AG04450 (cell line): ENCODE measurements at places on chromosomes 1 and 21.
A peak's percentile ranks its signal among the peaks of the same experiment; 100 is the strongest.

GRCh38 chr21:31455506-31455905 is 111.4 kb upstream of the TIAM1 start:
- no peak for DNase-seq

DNA sequence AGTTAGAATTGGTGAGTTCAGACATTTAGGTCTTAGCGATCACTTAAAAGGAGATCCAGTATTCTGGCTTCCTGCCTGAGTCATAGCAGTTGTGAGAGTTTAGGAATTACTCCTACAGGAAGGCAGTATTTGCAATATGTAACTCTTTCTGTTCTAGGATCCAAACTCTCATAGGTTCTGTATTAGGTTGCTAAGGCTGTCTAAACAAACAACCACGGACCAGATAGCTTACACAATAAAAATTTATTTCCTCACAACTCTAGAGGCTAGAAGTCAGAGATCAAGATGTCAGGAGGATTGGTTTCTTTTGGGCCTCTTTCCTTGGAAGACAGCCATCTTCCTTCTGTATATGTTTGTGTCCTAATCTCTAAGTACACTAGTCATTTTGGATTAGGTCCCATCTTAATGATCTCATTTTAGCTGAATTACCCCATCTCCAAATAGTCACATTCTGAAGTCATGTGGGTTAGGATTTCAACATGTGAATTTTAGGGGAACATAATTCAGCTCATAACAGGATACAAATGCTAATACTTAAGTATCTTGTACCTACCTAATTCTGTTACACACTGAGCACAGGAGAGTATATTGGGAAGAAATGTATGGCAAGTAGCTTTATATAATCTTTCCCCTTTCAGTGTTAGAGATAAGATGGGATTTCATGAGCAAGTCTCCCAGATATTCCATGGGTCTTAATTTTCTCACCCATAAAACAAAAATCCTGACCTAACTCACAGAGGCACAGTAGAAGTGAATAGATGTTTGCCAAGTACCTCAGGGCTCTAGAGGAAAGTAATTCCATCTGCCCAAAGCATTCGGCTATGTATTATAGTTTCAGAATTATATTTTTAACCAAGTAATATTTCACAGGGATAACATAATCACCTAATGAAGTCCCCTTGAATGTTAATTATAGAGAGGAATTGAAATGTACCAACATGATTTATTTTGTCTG is 144.4 kb downstream of the PTBP2 start:
- peak; percentile 99 for DNase-seq

DNA sequence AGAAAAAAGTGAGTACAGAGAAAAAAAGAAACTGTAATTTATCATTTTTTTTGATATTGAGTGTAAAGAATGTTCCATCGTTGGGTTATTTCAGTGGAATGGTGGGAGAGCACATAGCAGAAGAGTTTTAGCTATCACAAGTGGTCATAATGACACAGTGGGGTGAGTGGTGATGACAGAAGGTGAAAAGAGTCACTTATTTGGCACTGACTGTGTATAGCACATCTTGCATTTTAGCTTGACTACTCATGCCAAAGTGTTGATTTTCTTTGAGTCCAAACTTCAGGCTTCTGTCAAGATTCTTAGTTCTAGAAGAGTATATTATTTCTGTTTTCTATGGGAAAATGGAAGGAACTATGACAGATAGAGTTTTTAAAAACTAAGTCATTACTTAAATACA is 261.2 kb downstream of the GRIK1 start:
- no peak for DNase-seq

DNA sequence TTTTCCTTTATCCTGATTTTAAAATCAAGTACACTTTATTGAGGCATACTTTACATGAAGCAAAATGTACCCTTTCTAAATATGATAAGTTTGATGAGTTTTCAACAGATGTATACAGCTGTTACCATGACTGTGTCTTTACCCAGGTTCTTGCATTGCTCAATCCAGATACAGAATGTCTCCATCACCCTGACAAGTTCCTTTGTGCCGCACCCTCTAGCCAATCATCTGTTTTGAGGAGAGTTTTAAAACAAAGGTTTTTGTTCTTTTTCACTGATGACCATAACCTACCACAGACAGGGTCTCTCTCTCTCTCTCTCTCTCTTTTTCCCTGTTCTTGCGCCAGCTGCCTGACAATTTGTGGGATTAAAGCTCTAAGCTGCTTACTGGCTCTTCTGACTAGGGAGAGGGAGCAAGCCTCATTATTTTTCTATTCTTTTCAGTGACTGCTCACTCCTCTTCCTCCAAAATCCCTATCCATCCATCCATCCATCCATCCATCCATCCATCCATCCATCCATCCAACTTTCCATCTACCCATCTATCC is 1.2 kb upstream of the KCNE1 start:
- no peak for DNase-seq

GRCh38 chr1:5098981-5099385 is 444.6 kb downstream of the AJAP1 start:
- no peak for DNase-seq

DNA sequence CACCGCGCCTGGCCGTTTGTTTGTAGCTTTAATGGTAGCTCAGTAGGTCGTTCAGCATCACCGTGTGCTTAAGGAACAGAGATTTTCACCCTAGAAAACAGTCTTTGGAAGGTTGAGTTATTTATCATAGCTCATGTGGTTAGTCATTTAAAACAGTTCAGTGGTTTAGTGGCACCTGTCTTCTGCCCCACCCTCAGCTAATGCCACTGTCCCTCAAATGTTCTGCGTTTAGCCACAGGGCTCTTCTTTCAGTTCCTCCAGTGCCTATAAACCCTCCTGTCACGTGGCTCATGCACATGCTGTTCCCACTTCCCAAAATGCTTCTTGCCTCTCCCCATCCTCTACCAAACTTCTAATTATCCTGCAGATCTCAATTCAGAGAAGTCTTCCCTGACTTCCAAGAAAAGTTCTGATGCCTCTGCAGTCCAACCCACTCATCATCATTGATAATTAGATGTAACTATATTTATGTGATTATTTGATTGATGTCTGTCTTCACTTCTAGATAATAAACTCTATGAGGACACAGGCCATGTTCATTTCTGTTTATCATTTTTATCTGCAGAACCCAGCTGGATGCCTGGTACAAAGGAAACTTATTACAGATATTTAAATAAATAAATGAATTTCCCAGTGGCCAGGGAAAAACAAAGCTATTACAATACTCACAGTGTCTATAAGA is 14.4 kb upstream of the DIPK1A start:
- DNase-seq = no peak

DNA sequence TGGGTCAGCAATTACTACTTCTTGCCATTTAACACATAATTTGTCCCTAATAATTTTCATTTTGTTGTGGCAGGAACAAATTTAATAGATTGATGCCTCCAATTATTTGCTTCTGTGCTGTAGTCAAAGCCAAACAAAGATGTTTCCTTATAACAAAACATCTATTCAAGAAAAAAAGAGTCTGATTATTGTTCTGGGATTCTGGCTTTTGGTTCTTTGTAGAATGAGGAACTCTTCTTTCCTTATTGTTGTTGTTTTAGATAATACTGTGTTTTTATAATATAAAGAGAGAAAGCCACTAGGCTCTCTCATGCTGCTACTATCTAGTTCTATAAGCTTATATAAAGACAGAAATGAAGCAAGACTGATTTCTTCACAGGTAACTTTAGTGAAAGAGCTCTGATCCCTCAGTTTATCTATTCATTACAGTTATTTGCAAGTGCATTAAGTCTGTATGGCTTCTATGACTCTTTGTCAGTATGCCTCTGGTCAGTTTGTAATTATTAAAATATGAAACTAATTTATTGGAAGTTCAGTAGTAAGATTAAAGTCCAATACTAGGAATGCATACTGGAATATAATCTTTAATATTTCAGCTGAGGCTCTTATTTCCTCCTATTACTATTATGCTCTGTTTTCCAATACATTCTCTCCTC is 37.4 kb downstream of the PRKACB start:
- no peak for DNase-seq

- DNase-seq = no peak
Observed at GRCh38 chr21:37072274-37072987, 440 bp downstream of the PIGP start.

DNA sequence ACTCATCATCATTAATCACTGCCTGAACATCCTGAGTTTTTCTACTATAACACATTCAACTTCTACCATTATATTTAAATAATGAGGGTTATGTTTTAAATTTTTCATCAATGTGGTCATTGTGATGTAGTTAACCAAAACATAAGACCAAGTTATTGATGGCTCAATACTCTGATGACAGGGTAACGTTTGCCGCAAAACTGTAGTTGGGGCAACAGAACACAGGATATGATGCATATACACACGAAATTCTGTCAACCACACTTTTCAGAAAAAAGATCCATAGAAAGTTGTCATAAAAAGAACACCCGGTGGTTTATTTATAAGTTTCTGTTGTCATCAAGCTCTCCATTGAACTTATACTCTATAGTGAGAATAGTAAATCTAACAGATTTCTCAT is 121.7 kb upstream of the COL11A1 start:
- DNase-seq = no peak

GRCh38 chr1:4593106-4593505 is 61.3 kb upstream of the AJAP1 start:
- no peak for DNase-seq

GRCh38 chr1:21782349-21782867 is 541 bp downstream of the USP48 start:
- DNase-seq = no peak

DNA sequence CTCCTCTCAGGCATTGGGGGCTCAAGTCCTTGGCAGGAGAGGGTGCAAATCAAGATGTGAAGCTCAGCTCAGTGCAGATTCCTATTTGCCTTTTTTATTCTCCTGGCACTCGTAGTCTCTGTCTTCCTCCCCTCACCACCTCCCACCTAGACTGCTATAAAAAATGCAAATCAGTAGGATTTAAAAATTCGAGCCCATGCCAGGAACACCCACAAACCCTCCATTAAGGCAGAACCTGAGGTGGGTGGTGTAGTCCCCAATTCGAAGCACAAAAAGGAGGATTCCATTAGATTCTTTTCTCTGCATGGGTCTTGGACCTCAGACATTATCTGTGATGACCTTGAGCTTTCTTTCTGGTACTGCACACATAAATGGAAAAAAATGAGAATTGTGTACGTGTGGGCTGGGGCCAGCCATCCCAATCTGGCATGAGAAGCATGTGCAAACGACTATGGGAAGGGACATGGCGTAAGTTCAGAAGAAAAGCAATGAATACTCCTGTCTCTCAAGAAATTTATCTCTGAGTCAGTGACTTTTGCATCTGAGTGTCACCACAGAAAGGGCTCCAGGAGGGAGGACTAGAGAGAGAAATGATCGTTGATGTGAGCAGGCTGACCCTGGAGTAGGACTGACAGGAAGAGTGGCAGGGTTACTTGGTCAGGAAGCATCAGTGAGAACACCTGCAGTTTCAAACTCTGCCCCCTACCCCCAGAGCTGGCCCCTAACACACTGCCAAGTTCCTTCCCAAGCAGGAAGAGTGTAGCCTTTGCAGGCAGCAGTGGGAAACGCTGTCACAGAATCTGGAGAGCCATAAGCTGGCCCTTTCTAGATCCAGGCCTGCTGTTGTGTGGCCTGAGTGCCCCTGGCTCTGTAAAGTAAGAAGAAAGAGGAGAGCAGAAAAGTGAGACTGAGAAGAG is 1.7 kb downstream of the INKA2 start:
- DNase-seq = no peak

GRCh38 chr1:245377854-245378253 is 223.1 kb downstream of the KIF26B start:
- DNase-seq = no peak

DNA sequence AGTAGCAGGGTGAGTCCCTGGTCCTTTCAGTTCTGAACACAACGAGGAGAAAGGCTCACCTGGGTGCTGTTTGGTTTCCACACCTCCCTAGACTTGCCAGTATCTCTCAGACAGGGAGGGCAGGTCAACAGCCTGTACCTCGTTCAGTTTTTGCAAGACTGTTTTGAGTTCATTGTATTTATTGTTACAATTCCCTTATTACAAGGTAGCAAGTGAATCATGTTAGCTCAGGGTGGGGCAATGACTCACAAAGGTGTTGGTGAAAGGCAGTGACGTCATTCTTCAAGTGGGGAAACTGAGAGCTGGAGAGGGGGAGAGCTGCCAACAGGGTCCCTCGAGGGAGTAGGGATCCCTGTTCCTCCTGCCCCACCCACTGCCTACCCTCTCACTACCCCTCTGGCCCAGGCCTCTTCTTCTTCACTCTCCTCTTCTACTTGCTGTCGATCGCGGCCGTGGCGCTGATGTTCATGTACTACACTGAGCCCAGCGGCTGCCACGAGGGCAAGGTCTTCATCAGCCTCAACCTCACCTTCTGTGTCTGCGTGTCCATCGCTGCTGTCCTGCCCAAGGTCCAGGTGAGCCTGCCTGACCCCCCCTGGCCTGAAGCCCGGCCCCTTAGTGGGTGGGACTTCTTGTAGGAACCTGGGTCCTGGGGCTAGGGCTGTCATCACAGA is 13.4 kb downstream of the SERINC2 start:
- DNase-seq = no peak

DNA sequence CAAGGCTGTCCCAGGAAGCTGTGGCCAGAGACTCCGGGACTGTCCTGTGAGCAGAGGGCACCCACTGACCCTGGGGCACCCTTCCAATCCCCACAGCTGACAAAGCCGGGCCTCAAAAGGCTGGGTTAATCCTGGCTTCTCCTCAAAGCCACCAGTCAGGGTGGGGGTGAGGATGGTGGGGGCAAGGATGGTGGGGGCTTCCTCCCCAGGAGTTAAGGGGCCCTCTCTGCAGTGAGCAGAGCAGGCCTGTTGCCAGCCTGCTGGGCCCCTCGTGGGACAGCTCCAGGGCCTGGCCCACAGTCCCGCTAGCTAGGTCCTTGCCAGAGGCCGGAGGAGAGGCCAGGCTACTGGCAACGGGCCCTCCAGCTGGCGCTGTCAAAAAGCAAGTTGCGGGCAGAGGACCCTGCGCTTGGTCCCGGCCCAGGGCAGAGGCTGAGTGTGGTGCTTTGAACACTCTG is 37.9 kb upstream of the CCDC27 start:
- DNase-seq = no peak

GRCh38 chr1:156937883-156938282 is 17.5 kb downstream of the LRRC71 start:
- no peak for DNase-seq

- no peak for DNase-seq
Observed at GRCh38 chr1:183203094-183203493, 17.0 kb downstream of the LAMC2 start.

DNA sequence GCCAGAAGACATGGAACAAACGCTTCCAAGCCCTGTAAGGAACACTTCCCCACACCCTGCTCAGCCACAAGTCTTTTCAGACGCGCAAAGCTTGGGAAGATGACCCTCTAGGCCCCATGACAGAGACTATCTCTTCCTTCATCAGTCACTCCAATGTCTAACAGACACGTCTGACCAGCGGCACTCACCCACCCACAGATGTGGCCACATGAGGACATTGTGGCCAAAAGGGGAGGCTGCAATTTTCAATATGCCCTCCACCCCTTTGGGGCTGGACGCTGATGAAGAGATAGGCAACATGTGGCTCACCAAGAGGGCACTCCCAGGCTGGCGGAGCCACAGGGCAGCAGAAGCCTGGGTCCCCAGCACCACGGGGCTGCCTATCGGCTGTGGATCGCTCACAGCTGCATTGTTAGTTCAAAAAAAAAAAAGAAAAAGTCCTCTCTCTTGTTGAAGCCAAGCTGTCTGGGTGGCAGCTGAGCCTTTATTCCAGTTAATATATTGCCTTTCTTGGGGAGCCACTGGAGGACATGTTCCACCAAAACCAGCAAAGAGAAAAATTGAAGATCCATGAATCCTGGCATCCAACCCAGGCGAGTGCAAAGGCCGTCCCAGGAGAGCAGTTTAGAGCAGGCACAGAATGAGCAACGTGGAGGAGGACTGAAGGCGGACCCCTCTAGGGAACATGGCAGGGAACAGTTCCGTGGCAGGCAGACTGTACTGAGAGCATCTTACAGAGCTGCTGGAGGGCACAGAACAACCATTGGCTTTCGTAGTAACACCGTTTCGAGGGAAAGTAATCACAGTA is 52.7 kb upstream of the GPR153 start:
- no peak for DNase-seq
